ENCODE measurements at places on chromosomes 5 and 9.

GRCh38 chr5:33969572-33970452, 14.7 kb downstream of the SLC45A2 start:
- DNase-seq, result no peak

GRCh38 chr5:151293624-151294023, 9.9 kb downstream of the SLC36A3 start:
- DNase-seq, result no peak

- DNase-seq, result no peak
Measured at GRCh38 chr5:40490464-40491111, 189.1 kb upstream of the PTGER4 start.

GRCh38 chr5:34707451-34708107, 51.5 kb downstream of the RAI14 start:
- no peak for DNase-seq

DNA sequence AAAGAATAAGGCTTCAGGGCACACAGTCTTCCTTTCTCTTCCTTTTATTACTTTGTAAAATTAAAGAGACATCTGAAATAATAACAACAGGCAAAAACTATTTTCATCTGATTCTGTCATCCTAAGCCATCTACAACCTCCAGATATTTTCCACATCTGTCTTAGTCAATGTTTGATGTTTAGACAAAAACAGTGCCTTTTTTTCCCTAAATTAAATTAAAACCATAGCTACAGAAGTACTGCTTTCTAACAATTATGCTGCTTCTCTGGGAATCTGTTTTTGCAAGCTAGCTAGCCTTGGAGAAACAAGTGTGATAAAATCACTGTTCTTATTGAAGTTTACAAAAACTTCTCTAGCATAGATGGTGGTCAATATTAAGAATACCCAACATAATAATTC, 95.4 kb downstream of the KIAA0825 start:
- DNase-seq, result no peak

DNA sequence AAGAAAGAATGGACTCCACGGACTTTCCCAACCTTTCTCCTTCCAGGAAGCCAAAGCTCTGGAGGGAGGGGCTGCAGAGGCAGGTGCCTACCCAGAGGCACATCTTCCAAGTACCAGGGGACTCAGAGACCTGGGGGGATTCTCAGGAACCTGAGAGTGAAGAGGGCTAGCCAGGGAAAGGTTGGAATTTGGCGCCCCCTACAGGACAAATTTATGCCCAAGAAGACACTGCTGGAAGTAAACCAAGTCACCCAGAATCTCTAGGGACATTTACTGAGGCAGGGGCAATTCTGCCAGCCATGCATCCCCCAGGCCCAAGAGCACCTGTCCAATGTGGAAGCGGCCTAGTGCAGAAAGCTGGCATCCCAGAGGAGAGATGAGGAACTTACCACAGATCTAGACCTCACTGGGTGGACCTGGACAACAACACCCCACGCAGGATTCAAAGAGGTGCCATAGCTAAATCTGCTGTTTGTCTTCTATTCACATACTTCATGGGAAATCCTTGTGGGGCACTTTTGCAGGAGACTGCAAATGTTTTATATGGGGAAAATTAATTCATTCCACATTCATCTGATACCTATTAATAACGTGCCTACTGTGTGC, 25.9 kb upstream of the IDNK start:
- DNase-seq, result no peak

DNA sequence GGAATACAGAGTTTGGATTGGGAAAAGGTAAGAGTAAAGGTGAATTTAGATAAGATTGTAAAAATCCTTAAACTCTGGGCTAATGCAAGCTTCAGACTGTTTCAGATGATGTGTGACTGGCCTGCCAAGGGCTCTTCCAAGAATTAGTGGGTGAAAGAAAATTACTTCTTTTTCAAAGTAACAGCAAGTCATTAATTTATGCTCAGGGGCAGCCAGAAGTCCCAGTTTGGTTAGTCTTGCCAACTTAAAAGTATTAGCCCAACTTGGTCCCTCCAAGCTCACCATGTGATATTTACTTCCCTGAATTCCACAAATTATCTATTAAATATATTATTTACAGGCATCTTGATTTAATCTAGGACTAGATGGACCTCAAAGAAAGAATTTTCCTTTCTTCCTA, 947.8 kb downstream of the NR2F1-AS1 start:
- DNase-seq, result no peak

- DNase-seq, result no peak
Measured at GRCh38 chr9:125049212-125050049, 93.9 kb downstream of the SCAI start.

- no peak for DNase-seq
Measured at GRCh38 chr9:119240546-119240945, 128.7 kb downstream of the BRINP1 start.

- no peak for DNase-seq
Measured at GRCh38 chr5:149711338-149711737, 18.8 kb upstream of the PPARGC1B start.

GRCh38 chr9:89277454-89277853, 33.5 kb upstream of the CKS2 start:
- DNase-seq, result no peak

GRCh38 chr9:18480662-18481093, 6.7 kb downstream of the ADAMTSL1 start:
- no peak for DNase-seq

DNA sequence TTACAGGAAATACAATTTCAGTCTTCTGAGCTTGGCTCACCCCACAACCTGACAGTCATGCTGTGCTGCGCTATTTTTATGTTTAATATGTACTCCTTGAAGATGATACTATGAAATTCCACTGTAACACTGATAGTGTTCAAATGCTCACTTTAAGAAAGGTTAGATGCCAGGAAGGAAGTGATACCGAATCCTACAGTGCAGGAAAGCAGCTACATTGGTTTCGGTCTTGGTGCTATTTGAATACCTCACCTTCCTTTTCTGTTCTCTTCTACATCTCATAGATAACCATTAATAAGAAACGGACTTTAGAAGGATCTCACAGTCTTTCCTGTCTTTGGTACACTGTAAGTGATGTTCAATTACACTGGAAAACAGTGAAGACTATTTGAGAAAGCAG, 117.6 kb downstream of the SEMA5A start:
- no peak for DNase-seq

DNA sequence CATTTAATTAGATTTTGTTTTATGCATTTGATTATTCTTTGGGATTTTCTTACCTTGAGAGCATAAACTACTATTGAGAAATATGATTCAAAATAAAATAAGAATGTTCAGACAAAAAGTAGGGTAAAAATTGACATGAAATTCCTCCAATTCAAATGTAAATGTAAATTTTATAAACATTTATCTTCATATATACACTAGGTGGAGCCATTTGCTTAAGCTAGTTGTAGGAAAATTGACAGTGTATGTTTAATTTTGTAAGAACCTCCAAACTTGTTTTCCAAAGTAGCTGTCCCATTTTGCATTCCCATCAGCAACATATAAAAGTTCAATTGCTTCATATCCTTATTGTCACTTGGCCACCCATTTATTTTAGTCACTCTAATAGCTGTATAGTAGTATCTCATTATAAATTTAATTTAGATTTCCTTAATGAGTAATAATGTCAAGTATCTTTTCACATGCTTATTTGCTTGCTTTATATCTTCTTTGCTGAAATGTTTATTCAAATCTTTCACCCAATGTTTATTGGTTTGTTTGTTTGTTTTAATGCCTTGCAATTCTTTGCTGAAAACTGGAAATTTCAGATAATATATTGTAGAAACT, 37.6 kb upstream of the SLCO6A1 start:
- DNase-seq, result no peak

- DNase-seq, result no peak
Measured at GRCh38 chr9:2800394-2801179, 43.3 kb downstream of the PUM3 start.

DNA sequence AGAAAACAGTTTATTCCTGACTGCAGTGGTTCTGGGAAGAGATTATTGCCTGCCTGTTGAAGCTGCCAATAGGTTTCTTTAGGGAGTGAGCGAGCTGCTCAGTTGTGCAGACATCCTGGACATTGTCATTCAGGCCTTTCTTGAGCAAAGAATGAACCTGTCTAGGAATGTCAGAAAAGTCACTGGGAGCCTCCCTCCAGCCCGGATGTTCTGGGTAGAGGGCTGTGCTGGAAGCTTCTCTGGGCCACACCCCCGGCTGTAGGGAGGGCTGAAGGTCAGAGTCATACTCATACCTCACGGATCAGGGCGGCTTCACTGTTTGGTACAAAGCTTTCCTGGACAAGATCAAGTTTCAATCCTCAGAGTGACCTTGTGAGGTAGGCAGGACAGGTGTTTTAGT, 33.4 kb upstream of the TBC1D2 start:
- DNase-seq, result no peak

GRCh38 chr9:125432715-125433385, 171.2 kb downstream of the GAPVD1 start:
- DNase-seq, result no peak

DNA sequence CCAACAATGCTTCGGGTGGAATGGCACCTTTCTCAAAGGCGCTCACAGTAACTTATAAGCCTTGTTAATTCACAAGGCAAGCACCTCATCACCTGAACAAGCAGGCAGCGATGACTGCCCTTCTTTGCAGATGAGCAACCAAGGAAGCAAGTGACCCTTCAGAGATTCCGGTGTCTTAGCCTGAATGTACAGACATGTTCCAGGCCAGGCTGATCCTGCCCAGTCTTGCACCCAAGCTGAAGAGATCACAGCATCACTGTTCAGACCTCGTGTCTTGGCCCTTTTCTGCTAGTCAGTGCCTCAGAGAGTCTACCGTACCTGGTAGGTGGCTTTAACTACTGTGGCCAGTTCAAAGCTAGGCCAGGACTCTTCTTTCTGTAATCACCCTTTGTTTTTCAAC, 94.7 kb upstream of the ERCC6L2 start:
- no peak for DNase-seq

GRCh38 chr5:90446961-90447360, 27.6 kb downstream of the MBLAC2 start:
- DNase-seq, result no peak

GRCh38 chr9:97793067-97793466, 60.0 kb upstream of the FOXE1 start:
- no peak for DNase-seq

DNA sequence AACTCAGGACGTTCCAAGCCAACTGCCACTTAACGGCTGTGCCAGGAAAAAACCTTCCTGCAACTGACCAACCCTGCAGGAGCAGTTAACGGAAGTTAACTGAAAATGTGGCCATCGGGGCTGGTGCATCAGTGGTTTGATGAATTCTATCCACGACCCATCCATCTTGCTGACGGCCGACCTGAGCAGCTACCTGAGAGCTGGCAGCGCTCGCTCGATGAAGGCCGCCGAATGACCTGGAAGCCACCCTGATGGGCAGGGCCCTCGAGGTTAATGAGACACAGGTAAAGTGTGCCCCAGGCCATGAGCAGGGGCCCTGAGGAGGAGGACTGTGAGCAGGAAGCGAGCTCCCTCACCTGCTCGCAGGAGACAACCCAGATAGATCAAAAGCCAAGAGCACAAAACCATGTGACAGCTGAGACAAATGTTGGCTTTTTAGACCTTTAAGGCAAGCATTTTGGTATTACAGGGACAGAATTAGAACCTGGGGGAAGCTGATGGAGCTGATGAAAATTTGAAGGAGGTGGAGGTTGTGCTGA, 35.3 kb upstream of the FLT4 start:
- DNase-seq, result no peak

GRCh38 chr5:28400076-28400475, 1361.7 kb upstream of the CDH9 start:
- no peak for DNase-seq

DNA sequence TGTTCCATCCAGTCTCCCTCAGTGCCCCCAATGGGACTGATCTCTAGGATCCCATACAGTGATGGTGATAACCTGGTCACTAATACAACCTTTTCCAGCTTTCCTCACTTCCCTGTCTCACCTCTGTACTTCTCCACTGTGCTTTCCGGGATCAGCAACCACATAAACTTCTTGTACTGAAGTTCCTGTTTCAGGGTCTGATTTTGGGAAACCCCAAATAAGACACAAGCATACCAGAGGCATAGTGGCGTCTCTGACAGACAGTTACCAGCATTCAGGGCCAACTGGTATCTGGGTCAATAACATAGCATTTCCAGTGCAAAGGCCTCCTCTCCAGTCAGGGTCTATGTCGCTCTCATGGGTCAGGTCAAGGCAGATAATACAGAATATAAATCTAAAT, 64.3 kb downstream of the GLDC start:
- no peak for DNase-seq

DNA sequence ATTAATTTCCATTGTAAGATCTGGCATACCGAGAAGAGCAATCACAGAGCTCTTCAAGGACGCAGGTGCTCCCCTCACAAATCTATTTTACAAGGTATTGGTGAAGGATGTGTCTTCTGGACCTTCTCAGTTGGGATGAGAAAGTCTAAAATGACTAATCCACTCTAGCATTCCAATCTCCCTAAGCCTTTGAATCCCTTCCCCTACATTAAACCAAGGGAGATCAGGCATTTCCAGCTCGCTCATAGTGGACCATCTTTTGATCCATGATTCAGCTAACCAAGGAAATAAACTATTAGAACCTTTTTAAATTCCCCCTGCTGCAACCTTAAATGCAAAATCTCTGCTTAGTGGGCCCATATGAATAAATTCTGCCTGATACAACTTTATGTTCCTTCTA, 95.9 kb upstream of the FBN2 start:
- DNase-seq, result no peak

DNA sequence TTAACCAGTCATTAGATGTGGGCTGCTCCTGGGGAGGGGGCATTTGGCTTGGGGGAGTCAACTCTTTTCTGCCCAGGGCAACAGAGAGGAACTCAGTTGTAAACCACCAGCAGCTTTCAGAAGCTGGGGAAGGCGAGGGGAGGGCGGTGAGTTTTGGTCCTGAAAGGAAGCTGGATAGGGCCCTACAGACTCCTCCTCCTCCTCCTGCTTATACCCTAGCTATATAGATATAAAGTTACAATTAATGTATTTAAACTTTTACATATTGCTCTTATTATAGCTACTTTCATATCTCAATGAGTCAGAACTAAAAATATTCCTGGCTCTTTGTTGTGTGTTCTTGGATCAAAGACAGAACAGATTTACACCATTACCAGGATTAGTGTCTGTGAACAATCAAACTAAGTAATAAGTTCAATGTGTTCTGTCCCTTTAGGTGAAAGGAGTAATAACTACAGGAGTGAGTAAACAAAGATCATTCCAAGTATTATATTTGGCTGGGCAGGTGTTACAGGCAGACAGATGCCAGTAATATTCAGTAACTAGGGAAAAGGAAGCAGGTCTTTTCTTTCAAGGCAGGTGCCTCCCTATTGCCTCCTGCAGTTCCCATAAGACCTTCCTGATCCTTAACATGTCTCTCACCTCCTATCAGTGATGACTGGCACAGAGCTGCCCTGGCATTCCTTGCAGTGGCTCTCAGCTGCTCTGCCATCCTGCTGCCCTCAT, 20.5 kb upstream of the VPS13A start:
- DNase-seq, result no peak

GRCh38 chr5:71922584-71923106, 184.6 kb upstream of the MAP1B start:
- DNase-seq, result no peak

Data from activated CD8-positive, alpha-beta memory T cell treated with anti-CD3 and anti-CD28 coated beads for 1 hour (primary cell).